ENCODE measurements at places on chromosomes 1 and 21.

- DNase-seq: no peak
These were observed 526.3 kb downstream of the PTPRU start for GRCh38 chr1:29762635-29763034.

GRCh38 chr1:61496501-61496900 lies 228.4 kb downstream of the TM2D1 start:
- DNase-seq: no peak

DNA sequence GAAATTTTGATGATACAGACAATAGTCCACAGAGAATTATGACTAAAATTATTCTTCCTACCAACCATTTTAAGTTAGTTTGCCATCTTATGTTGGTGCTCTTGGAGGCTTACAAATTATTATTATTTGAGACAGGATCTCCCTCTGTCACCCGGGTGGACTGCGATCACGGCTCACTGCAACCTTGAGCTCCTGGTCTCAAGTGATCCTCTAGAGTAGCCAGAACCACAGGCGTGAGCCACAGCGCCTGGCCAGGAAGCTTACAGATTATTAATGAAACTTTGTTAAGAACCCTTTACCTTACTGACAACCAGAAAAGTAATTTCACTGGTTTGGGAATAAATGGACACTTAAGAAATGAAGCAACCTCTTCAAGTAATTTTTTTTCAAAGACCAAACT lies 8.0 kb upstream of the DNAJB4 start:
- no peak for DNase-seq

GRCh38 chr1:35564037-35564883 lies 6.7 kb downstream of the NCDN start:
- peak; percentile 61 for DNase-seq

- DNase-seq: peak; percentile 85
These were observed 62.5 kb upstream of the TNFSF4 start for GRCh38 chr1:173269490-173270230.

GRCh38 chr1:149986486-149987296 lies 23.8 kb downstream of the OTUD7B start:
- peak; percentile 84 for DNase-seq

DNA sequence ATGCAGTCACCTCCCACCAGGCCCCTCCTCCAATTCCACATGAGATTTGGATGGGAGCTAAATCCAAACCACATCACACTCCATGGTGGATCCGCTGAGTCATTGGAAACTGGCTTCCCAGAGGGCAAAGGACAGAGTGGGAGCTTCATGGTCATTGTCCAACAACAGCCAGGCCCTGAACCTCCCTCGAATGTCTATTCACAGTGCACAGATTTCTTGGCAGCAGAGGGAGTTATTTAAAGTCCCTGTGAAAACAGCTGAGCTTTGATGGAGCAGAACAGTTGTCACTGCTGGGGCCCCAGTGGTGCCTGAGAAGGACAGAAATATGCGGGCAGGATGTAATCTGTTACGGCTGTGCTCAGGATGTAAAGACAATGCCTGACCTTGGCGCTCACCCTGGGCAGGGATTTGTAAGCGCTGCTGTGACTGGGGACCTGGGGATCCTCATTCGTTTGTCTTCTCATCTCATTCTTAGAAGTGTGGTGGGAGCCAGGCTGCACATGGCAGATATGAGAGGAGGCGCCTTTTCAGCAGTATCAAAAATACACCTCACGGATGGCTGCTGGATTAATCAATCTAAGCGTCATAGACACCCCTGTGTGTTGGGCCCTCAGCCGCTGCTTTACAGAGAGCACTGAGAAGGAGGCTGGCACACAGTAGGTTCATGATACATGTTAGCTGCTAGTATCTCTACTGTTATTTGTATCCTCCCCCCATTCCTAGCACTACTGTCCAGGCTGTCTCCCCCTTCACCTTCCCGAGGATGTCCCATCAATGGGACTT lies 439.4 kb downstream of the PTPRU start:
- no peak for DNase-seq

DNA sequence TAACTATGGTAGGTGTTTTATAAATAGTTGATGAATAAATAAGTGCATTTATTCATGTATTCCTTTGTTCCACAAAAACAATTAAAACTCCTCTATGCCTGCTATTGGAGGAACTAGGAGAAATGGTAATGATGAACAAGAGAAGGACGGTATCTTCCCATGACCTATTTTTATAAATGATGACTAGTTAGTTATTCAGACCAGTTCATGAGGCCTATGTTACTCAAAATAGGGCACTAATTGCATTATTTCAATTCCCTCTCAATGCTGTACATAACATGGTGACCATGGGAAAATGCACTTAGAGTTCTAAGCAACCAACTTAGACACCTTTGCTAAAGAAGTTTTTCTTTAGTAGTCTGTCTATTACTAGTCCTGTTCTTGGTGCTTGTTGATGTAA lies 53.1 kb downstream of the XCL1 start:
- no peak for DNase-seq

GRCh38 chr1:182259229-182259872 lies 132.2 kb downstream of the GLUL start:
- DNase-seq: no peak

DNA sequence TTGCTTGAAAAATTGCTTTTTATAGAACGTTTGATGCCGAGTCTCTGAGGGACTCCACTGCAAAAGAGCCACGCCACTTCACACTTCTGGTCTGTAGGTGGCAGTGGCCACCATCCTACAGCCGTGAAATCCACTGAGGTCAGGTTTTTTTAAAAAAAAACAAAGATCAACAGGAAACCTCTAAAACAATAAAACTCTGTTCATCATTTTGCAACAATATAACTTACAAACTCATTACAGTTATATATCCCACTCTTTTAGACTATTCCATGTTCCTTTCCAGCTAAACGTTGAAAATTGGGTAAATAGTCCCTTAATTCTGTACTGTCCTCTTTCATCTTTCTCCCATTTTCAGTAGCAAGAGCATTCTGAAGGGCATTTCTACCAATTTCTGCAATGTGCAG lies 64.6 kb upstream of the FMN2 start:
- DNase-seq: peak; percentile 35

GRCh38 chr1:1324084-1324523 lies 356 bp downstream of the INTS11 start:
- DNase-seq: no peak

GRCh38 chr1:42379794-42380585 lies 602 bp upstream of the RIMKLA start:
- no peak for DNase-seq

GRCh38 chr1:201773764-201774163 lies 55.2 kb upstream of the IPO9 start:
- no peak for DNase-seq

- DNase-seq: no peak
These were observed 37.6 kb downstream of the MCOLN2 start for GRCh38 chr1:84959294-84959693.

DNA sequence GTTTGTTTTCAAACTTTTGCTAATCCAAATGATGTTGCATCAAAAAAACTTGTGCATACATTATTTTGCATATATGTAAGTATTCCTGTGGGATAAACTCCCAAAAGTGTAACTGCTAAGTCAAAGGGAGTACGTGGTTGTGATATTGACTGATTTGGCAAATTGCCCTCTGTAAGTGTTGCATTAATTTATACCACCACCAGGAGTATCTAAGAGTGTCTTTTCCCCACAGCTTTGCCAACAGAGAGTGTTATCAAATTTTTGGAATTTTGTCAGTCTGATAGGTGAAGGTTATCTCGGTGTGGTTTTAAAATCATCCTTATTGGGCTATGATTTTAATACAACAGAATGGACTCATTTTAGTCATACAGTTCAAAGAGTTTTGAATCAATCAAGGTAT lies 30.1 kb upstream of the PARP1 start:
- DNase-seq: no peak

DNA sequence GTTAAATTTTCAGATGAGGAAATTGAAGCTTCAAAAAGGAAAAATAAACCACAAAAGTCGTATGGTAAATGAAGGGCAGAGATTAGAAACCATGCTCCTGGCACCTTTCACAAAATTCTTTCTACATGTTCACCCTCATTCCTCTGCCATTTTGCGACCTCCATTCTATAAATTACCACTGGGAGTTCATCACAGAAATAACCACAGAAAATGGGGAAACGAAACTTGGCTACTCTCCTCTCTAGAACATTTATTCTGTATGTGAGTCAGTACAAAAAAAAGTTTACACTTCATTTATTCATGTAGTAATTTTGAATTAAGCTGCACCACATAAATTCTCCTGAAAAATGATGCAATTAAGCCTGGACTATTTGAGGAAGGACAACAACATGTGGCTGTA lies 320.9 kb upstream of the C1orf87 start:
- DNase-seq: no peak

Measured in RCC 7860 (cell line).